NCI-H2171 treated with DMSO at 0.1 percent for 48 hours (cell line): ENCODE measurements at places on chromosomes 7 and 10.

GRCh38 chr7:67343572-67343971 is 346.9 kb downstream of the TYW1 start:
- DNase-seq: peak; percentile 63

GRCh38 chr7:138349841-138350700 is 110.0 kb upstream of the TRIM24 start:
- DNase-seq: no peak

DNA sequence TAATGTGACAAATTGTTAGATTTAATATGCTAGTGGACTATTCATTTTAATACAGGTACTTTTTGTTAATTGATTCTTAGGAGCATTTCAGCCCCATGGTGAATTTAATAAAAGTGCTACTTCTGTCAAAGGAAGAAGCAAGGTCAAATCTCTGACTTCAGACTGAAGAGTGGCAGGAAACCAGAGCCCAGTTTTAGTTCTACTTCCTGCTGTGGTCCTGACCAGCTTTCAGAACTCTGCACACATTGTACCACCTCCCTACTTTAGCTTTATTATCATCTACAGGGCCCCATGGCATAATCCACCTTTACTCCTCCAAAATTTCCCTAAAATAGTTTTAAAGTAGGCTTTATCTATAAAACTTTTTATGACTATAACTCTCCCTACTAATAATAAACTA is 33.7 kb downstream of the CTTNBP2 start:
- no peak for DNase-seq

DNA sequence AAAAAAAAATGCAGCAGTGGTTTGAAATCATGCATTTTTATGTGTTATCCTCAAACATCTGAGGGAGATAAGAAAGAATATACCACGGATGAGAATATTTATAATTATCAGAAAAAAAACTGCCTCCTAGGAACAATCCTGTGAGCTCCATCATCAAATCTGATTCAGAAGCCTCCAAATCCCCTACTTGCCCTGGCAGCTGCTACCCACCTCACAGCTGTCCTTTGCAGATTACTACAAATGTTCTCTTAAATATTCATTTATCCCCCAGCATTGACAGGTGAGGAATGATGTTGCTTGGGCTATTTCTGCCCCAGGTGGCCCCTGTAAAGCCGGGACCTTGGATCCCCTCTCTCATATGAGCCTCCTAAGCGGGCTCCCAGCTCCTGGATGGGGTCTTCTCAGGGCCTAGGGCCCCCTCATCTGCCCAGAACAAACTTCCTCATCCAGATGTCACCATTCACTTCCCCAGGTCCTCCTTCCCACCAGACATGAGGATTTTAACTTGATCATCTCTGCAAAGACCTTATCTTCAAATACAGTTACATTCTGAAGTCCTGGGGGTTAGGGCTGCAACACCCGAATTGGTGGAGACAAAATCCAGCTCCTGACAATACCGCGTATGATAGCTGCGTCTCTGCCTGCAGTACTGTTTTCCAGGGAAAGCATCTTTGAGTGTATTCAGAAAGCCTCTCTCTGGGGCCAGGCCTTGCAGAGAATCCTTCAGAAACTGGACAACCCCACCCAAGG is 81.9 kb upstream of the INSIG1 start:
- DNase-seq: no peak

GRCh38 chr7:151087245-151088018 is 1.2 kb downstream of the AGAP3 start:
- DNase-seq: no peak

DNA sequence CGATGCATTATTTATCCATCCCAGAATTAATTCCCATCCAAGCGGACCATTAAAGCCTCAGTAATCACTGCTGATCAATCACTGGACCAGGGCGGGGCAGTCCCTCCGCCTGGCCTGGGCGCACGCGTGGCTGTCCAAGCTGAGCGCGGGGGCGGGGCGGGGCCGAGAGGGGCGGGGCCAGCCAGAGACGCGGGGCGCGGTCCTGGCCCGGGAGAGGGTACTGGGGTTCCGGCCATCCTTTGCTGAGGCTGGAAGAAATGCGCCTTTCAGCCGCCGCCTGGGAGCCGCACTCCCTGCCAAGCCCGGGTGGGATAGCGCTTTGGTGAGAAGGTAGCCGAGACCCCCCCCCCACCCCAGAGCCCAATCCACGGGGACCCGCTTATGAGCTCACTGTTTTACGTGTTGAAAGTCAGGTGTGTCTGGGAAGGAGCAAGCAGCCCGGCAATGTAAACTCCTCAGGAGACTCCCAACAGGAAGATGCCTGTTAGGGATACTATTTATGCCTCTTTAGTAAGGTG is at the start of gene ARHGAP22:
TSS of gene ARHGAP22 (minus strand) at position 83 of the 518 bp plus-strand sequence. CDS start 277 bp downstream, outside the sequence.
- DNase-seq: peak; percentile 21

DNA sequence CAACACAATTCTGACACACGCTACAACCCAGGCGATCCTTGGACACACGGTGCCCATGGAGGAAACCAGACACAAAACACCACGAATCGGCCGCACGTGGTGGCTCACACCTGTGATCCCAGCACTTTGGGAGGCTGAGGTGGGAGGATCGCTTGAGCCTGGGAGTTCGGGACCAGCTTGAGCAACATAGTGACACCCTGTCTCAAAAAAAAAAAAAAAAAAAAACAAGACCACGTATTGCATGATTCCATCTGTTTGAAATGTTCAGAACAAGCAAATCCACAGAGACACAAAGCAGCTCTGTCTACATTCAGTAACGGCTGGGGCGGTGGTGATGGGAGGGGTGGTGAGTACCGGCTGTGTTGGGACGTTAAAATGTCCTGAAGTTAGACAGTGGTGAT is 25.2 kb downstream of the ADAP1 start:
- no peak for DNase-seq

DNA sequence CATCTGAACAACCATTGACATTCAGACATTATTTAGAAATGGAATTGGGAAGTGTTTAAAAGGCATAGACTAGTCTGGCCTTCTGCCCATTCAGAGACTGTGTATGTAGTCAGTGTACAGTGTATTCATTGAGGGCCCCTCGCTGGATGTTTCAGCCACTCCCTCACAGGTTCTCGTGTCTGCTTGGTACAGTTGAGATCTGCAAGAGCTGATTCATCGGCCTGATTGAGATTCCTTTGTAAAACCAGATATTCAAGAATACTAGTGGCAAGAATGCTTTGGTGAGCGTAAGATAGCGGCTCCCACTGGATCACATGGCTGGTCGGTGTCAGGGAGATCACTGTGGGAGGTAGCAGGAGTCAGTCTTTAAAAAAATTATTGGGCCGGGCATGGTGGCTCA is 119.5 kb downstream of the TCF7L2 start:
- no peak for DNase-seq

- no peak for DNase-seq
Observed at GRCh38 chr10:68261132-68261856, 29.4 kb upstream of the ATOH7 start.

DNA sequence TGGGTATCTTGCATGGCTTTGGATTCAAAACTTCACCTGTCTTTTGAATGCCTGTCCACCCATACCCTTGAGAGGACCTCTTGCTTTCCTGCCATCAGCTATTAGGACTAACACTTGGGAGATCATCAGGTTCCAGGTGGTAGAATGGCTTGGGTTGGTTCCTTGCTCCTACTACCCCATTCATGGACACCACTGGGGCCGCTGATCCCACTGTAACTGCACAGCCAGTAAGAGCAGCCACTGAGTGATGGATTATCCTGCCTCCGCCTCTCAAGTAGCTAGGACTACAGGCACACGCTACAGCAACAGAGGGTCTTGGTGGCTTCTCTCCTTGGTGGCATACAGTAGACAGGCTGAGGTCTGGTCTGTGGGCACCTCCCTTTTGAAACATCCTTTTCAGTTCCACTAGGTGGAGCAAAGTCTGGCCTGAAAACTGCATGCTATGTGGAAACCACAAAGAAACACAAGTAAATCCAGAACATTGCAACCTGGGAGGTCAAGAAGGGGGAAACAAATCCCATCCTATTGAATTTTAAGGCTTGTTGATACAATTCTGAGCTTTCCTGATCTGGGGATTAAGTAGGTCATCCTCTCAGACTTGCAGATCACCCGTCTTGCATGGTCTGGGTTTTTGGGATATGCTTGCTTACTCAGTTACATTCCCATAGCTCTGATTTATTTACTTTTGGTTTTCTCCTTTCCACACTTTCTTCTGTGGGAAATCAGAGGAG is 9.4 kb downstream of the WBP1L start:
- DNase-seq: peak; percentile 3

- no peak for DNase-seq
Observed at GRCh38 chr7:22712999-22713398, 14.0 kb upstream of the IL6 start.

- no peak for DNase-seq
Observed at GRCh38 chr7:47402941-47403866, 178.7 kb downstream of the TNS3 start.

GRCh38 chr7:20447021-20447650 is 116.4 kb downstream of the ITGB8 start:
- no peak for DNase-seq

- DNase-seq: no peak
Observed at GRCh38 chr10:10499839-10500238, 517.8 kb upstream of the CELF2 start.

DNA sequence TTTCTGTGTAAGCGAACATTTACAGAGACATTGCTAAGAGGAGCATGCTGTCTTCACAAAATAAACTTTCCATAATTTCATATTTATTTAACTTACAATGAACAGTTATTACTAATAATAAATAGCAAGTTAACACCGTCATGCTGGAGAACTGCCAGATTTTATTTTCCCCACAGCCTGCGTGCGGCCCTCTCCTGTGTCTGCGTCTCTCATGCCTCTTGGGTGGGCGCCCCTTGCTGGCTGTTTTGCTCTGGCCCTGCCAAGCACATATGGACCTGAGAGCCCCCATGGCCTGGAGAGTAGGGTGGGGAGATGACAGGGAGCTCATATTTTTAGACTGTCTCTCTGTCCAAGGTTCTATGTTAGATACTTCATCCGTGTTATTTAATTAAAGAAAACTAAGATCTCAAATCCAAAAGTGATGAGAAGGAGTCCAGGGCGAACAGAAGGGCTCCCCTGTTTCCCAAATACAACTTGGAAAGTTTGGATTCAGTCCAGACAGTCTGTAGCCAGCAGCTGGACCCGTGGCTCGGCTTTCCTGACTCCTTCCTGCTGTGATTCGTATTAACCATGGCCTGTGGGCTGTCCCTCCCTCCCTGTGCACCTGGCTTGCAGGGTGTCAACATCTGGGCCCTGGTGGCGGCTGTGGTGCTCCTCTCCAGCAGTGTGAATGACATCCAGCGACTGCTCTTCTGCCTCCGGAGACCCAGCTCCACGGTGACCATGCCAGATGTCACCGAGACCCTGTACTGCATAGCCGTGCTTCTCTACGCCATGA is 20.5 kb downstream of the FBH1 start:
- DNase-seq: peak; percentile 86

- peak; percentile 59 for DNase-seq
Observed at GRCh38 chr10:124035928-124036558, 57.4 kb downstream of the CHST15 start.

DNA sequence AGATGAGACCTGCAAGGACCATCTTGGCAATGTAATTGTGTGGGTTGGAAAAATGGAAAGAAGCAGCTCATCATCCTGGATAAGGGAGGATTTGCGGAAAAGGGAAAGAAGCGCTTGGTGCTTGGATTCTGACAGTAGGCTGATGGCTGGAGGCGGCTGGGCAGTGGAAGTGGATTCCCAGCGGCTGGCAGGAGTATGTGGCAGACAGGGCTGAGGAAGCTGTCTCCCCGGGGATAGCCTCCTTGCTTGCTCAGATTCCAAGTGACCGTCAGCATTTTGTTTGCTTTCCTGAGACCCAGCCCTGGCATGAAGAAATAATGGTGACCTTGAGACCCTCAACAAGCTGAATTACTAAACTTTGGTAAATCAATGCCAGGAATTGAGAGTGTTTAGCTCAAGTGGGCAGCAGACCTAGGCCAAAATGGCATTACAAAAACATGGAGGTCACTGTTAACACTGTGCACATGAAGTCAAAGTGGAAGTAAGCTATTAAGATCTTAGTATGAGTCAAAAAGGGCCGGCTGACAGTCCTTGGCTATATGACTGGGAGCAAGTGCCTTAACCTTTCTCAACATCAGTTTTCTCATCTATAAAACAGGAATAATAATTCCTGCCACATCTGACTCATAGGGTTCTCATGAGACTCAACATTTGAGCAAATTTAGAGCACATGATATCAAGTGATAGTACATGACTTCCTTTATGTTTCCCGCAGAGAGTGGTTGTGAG is 21.3 kb downstream of the SLC25A28 start:
- no peak for DNase-seq

- DNase-seq: no peak
Observed at GRCh38 chr10:30861976-30862375, 169.7 kb downstream of the ZNF438 start.

GRCh38 chr10:23370106-23370505 is 25.5 kb upstream of the C10orf67 start:
- DNase-seq: no peak

- no peak for DNase-seq
Observed at GRCh38 chr7:75920431-75921161, 5.6 kb downstream of the POR start.

GRCh38 chr7:53398566-53398965 is 363.1 kb downstream of the POM121L12 start:
- DNase-seq: no peak

- no peak for DNase-seq
Observed at GRCh38 chr7:33710608-33711007, 194.7 kb upstream of the BMPER start.

GRCh38 chr7:95472581-95473161 is 13.1 kb upstream of the ASB4 start:
- DNase-seq: no peak

- no peak for DNase-seq
Observed at GRCh38 chr10:31730776-31731175, 197.9 kb downstream of the ARHGAP12 start.

DNA sequence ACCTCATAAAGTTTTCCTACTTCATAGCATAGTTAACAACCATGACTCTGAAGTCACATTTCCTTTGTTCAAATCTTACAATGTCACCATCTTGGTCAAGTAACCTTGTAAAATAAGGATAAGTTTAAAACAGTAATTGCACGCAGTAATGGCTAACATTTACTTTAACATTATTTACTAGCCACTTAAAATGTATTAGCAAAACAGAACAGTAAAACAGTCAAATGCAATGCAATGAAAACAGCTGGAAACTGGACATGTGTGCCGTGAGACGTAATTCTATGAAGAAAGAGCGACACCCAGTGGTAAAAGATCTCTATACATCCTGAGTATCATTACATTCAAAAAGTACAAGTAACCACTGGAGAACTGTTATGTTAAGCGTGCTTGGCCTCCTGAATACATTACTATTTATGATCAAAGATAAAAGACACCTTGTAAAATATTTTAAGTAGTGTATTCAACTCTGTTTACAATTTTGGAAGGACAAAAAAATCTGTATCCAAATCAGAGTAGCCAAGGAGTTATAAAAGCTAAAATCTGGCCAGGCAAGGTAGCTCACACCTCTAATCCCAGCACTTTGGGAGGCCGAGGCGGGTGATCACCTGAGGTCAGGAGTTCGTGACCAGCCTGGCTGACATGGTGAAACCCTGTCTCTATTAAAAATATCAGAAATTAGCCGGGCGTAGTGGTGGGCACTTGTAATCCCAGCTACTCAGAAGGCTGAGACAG is 27.2 kb downstream of the ATE1 start:
- DNase-seq: peak; percentile 56

- no peak for DNase-seq
Observed at GRCh38 chr7:126493801-126494200, 758.9 kb downstream of the GRM8 start.
